ENCODE measurements at places on chromosomes 2 and 18.

- no peak for DNase-seq
These were observed 26.3 kb upstream of the POMC start for GRCh38 chr2:25194576-25195122.

- no peak for DNase-seq
These were observed 12.2 kb upstream of the CAB39 start for GRCh38 chr2:230700447-230700846.

- DNase-seq = no peak
These were observed 700.0 kb upstream of the SOX11 start for GRCh38 chr2:4992226-4992625.

- DNase-seq = no peak
These were observed 15.3 kb downstream of the CYTIP start for GRCh38 chr2:157428500-157429175.

DNA sequence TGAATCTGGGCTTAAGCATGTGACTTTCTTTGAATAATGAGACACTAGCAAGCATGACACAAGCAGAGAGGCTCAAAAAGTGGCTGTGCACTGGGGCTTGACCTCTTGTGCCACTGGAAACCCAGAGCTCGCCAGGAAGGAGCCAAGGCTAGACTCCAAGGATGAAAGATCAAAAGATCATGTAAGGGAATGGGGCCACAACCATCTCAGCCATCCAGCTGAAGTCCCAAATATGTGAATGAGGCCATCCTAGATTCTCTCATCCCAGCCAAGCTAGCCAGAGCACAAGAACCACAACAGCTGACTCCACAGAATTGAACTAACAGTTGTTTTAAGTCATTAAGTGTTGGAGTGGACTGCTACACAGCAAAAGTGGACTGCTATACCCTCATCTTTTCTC is 288.1 kb downstream of the CCDC178 start:
- no peak for DNase-seq

DNA sequence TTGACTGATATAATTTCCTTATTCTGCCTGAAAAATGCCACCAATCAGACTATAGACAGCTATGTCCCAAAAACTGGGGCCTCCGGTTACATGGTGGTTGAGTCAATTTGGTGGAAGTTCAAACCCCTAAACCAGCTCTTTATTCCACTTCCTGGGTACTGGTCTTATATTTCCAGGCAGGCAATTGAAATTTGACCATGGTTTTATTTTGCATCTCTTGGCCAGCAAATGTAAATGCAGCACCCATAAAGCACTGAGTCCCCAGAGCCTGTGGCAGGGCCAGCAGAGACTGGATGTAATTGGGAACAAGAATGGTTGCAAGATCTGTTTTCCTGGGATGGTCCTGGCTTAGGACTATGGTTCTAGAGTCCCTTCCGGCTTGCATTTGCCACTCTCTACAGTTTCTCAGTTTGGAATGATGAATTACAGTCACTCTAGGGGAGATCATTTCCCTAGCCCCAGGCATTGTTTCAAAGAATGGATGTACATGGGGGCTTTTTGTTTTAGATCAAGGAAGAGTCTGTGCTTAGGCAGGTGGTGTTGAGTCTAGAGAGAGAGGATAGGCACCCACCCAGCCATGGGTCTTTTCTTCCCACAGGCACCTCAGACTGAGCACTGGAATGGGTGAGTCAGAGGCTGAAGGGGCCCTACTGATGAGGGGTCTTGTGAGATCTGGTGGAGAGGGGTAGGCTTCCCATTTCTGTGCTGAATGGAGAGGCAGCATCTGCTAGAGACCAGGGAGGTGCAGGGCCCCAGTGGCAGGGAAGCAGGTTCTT is 108.4 kb upstream of the CDC42EP3 start:
- DNase-seq = no peak

- DNase-seq = no peak
These were observed 89.1 kb upstream of the RIOK3 start for GRCh38 chr18:23363865-23364570.

GRCh38 chr2:149221898-149222297 is 108.5 kb upstream of the LYPD6 start:
- DNase-seq = no peak

- no peak for DNase-seq
These were observed 9.2 kb upstream of the SP9 start for GRCh38 chr2:174325373-174326160.

DNA sequence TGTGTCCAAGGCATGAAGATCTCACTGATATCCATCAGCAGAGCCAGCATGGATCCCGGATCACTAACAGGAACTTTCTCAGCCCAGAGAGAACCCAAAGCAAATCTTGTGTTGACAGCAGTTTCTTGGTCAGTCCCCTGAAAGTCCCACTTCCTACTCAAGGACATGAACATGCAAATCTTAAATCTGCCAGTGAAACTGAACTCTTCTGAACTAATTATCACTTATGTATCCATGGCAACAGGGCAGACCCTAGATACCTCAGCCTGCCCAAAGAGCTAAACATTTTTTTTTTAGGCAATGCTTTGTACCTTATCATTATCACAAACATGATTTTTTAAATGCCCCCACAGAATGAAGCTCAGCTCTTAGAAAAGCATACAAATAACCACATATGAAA is 127.8 kb upstream of the DDX18 start:
- DNase-seq = no peak

DNA sequence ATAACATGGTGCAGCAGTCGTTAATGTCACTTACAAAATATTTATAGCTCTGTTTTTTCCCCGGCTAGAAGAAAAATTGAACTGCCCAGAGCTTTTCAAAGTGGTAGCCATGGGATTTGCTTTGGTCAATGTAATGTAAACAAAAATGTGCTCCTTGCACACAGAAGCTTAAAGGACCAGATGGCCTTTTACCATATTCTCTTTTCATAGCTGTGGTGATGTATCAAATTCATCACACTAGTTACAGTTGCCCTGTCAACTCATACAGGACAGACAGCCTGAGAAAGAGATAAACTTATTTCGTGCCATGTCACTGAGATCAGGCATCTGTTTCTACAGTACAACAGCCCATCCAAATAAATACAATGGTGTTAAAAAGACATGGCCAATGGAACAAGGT is 368.1 kb upstream of the CDH19 start:
- no peak for DNase-seq

- no peak for DNase-seq
These were observed 546.6 kb upstream of the CDH2 start for GRCh38 chr18:28723506-28723905.

DNA sequence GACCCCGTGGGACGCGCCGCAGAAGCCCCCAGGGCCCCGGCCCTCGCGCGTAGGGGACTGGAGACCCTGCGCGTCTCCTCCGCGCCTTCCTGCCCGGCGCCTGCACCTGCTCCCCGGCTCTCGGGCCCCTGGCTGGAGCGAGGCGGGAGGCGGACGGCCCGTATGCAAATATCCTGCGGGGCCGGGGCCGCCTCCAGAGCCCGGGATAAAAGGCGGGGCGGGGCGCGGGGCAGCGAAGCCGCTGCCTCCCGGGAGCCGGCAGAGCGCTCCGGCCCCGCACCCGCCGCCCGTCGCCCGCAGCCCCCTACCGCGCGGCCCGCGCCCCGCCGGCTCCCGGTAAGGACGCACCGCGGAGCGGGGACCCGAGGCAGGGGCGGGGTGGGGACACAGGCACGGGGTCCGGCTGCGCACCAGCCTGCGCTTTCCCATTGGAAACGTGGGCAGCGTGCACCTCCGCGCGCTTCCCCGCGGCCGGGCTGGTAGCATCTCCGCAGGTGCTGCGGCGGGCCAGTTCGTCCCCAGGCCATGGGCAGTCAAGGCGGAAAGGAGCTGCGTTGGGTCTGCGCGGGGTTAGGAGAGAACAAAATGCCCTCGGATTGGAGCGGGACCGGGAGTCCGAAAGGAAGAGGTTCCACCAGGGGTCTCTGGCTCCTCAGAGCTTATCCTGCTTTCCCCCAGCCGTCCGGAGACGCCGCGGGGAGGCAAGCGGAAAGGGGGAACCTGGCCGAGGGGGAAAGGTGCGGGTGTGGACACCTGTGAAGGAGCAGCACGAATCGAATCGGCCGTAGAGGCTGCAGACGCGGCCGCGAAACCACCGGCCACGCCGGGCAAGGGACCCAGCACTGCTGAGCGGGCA is at the start of gene ATP6V1C2:
Gene ATP6V1C2 (plus strand): TSS at position 235 of the 856 bp plus-strand sequence. CDS start 1,220 bp downstream, outside the sequence.
- DNase-seq = no peak

DNA sequence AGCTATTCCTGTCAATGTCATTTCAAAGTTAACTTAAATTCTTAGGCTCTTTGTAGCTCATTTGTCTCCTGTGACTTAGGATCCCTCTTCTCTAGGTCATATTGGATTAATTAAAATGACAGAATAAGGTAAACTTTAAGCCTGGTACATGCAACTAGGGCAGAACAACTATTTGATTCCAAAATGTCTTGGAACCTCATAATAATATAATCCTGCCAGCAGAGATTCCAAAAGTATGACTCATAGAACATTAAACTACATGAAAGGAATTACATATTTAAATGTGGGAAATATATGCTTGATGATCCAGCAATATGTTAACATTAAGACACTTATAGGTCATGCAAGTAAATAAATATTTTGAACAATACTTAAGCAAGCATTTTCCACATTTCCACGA is 63.3 kb downstream of the COL3A1 start:
- DNase-seq = no peak

DNA sequence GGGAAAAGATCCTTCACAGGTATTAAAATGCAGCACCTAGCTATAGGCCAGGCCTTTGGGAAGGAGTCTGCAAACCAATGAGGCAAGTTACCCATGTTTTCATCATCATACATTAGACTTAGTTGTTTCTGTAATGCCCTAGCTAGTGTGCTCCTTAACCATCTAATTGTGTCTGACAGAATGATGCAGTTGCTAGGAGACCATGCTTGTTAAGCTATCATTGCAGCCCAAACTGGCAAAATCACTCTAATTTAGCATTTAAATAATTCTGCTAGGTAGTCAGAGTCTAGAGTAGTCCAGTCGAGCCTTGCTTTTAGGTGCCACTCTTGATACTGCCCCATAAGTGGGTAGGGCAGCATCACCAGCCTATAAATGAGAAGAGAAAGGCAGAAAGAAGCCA is 34.9 kb downstream of the GAD1 start:
- DNase-seq = no peak

- no peak for DNase-seq
These were observed 20.7 kb downstream of the INPP5D start for GRCh38 chr2:233080836-233081229.

DNA sequence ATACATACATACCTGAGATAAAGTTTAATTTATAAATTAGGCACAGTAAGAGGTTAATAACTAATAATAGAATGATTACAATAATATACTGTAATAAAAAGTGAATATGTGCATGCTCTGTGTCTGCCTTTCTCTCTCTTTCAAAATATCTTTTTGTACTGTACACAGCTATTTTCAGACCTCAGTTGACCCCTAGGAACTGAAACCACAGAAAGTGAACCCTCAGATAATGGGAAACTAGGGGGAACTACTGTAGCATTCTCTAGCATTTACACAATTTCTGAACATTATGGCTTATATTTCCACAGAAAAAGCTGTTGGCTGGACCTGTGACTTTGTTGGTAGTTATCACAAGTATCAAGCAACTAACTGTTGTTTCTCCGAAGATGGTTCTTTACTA is 25.9 kb downstream of the WDR75 start:
- no peak for DNase-seq

DNA sequence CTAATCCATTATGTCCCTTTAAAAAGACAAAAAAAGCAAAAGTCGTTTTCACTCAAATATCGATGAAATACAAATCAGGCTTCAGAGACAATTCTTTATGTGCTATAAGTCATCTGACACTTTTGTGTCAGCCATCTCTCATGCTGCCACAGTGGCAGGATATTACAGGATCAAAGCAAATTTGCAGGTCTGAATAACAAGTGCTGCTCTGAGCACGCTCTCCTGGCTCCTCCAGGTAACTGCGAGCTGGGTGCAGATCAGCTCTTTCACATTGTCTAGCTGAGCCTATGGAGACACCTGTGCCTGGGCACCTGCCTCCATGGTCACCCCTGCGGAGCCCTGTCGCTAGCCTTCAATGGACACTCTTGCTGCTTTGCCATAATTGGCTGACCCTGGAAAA is 250.2 kb upstream of the RAB12 start:
- DNase-seq = no peak
